ENCODE measurements at places on chromosomes 13 and 19.
A peak's percentile ranks its signal among the peaks of the same experiment; 100 is the strongest.

- no peak for DNase-seq
Observed at GRCh38 chr13:41994696-41995095, 33.8 kb upstream of the VWA8 start.

- no peak for DNase-seq
Observed at GRCh38 chr13:87798536-87798935, 127.4 kb downstream of the SLITRK5 start.

GRCh38 chr13:19822673-19823072 lies 39.9 kb upstream of the PSPC1 start:
- no peak for DNase-seq

DNA sequence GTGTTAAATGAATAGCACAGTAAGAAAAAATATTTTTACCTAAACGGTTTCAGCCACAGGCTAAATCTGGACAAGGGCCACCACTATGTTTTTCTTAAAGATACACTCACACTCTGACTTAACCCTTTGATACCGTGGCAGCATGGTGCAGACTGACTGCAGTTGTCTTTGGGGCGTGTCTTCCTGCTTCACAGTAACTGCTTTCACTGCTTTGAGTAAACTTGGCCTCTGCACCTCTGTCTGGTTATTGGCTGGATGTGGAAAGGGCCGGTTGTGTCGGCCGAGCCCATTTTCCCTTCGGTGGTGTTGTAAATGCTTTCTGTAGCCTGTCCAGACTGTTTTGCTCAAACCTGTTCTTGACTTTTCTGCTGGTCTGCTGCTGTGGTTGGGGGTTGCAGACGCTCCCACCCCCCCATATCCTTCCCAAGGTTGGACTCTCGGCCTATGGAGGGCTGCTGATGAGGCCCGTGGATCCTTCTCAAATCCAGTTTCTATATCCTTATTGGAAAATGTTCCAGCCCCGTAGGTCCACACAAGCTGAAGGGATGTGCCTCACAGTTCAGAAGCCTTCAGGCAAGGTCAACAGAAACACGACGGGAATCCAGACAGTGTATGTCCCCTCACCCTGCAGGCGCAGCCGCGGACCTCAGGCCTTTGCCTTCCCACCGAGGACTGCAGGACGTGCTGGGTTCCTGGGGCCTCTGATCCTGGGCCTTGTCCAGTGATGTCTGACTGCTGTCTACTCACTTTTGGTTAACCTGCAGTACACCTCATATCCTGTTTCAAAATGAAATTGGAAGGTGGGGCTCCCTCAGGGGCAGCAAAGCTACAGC lies 90.2 kb upstream of the RNF113B start:
- no peak for DNase-seq

- no peak for DNase-seq
Observed at GRCh38 chr13:73703606-73704005, 430.6 kb downstream of the KLF12 start.

GRCh38 chr13:32254416-32254815 lies 60.7 kb downstream of the ZAR1L start:
- DNase-seq: no peak

DNA sequence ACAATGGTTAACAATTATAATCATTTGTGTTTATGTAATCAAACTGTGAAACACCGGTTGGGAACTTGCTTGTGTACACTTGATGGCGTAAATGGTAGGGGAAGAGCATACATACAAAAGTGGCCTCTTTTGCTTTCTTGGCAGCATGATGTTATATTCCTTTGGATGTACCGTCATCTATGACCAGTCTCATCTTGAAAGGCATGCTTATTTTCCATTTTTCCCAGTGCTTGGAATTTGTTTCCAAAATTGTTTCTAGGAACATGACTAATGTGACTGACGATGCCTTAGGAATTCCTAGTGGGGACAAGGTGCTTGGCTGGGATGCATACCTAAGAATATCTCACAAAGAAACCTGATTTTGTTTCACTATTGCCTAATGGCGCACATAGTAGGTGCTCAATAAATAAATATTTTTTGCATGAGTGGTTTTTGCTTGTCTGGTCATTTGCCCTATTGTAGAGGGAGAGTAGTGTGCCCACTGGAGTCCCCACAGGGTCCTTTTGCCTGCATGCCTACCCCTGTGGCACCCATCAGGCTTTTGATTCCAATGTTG lies 45.5 kb downstream of the SAE1 start:
- DNase-seq: no peak

DNA sequence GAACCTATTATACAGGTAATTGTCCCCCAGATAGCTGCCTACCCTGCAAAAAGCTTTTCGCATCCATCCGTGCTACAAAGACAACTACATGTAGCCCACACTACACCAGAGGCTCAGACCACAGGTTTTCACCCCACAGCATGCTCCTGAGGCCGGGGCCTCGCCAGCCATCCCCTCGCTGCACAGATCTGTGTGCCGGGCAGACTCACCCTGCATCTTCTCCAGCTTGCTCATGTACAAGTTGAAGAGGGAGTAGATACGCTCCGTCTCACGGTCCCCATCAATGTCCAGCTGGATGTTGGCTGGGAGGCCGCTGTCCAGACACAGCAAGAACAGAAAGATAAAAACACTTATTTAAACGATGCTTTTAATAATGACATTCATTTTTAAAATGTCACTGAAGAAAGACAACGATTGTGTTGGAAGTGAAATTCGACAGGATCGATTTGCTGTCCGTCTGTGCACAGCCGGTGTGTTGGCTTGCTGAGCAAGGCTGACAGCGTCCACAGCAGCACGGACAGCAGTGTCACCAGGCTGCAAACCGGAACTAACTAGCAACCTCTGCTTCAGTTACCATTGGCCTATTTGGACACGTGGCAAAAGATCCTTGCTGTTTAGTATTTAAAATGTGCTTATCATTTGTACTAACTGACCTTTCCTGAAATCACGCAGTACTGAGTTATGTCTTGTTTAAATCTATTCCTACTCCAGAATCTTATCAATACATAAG lies 18.6 kb upstream of the C13orf46 start:
- no peak for DNase-seq

DNA sequence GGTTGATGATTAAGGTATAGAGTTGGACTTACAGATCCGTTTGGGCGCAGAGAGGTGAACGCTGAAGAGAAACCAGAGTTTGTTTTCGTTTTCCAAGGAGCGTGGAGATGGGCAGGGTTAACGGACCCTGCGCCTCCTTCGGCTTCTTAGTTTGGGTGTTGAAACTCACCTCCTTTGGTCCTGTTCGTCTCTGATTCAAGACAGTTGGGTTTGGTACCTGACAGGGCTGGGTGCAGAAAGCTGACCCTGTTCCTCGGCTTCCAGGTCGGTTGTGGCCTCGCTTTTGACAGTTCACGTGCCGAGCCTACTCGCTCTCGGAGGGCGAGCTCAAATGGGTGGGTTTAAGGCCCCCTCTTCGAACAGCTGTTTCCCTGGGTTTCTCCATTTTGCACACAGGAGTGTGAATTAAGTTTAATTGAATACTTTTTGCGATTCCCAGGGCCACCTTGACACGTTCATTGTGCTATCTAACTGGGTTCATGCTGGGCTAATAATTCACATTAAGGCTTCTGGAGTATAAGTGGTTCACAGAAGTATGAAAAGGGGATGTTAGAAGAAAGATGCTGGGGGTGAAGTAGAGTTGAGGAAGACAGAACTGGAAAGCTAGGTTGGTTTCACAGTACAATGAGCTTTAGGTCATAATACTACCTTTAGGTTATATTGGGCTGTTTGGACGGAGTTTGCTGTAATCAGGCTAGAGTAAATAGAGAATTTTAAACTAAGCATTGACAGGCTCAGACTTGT lies 638 bp downstream of the USPL1 start:
- no peak for DNase-seq

DNA sequence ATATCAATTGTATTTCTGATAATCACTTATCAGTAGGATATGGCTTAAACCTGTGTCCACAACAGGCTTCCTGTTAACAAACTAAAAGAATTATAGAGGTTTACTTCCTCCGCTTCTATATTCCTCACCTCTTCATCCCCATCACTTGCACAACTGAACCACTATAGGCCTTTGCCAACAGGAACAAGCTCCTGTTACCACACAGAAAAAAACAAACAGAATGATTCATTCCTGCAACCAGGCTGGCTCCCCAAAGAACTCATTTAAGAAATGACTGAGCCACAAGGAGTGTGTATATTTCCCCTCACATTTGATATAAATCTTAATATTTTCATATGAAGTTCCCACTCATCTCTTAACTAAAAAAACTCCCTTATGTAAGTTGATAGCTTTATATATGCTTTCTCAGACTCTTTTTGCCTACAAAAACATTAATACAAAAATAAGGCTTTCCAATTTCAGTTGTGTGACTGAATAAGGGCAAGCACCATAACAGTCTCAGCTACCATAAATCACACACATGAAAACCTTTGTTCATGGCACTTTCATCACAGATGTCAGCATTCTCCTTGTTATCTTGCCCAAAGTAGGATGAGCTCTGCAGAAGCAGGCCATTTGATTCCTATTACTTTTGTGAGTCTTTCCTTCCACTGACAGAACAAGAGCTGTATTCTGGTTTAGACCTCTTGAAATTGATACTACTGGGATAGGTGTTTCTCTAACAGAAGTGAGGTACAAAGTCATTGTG lies 366.8 kb downstream of the SLITRK1 start:
- no peak for DNase-seq

- no peak for DNase-seq
Observed at GRCh38 chr13:64723724-64724123, 2506.4 kb downstream of the PCDH9 start.

DNA sequence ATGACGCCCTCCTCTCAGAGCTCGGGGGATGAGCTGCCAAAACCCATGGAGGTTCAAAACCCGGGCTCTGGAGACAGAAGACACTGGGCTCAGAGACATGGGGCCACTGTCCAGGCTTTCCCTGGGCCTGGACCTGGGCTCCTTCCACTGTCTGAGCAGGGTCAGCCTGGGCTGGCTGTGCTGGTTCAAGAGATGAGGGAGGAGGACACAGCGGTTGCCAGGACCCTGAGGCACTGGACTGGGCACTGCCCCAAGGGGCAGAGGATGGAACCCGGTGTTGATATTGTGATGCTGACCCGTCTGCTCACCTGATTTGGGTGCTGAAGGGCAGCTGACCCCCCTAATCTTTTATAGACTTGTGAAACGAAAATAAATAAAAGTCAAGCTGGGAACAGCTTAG lies 14.1 kb upstream of the SIGLEC11 start:
- no peak for DNase-seq

DNA sequence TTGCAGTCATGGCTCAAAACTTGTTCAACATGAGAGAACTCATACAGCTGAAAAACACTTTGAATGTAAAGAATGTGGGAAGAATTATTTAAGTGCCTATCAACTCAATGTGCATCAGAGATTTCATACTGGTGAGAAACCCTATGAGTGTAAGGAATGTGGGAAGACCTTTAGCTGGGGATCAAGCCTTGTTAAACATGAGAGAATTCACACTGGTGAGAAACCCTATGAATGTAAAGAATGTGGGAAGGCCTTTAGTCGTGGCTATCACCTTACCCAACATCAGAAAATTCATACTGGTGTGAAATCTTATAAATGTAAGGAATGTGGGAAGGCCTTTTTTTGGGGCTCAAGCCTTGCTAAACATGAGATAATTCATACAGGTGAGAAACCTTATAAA lies 20.1 kb downstream of the ZNF283 start:
- DNase-seq: no peak

- no peak for DNase-seq
Observed at GRCh38 chr13:39263033-39263432, 224.8 kb downstream of the NHLRC3 start.

DNA sequence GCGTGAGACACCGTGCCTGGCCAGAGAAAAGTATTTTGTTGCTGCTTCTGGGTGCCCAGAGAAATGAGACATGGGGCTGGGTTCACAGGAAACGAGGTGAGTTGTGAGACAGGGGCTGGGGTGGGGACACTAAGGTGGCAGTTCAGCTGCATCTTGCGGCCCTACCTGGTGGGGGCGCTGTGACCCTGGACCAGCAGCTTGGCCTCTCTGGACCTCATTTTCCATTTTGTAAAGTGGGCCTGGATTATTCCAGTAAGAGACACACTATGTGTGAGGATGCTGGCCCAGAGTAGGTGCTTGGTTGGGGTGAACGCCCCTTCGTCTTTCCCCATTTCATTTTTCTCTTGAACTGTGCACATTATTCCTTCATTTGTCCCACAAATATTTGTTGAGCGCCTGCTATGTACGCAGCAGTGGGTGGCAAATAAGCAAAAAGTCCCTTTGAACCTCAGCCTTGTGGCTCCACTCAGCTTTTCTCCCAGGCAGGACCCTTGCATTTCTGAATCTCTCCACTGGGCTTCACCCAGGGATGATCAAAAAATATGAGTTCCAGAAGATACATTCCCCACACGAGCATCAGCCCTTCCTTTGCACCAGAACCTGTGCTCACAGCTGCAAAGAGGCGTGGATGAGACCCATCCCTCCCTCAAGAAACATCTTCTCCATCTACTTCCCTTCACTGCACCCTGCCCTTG lies 26.6 kb upstream of the OR10H1 start:
- DNase-seq: no peak

GRCh38 chr13:43664700-43665191 lies 122.0 kb downstream of the ENOX1 start:
- no peak for DNase-seq

DNA sequence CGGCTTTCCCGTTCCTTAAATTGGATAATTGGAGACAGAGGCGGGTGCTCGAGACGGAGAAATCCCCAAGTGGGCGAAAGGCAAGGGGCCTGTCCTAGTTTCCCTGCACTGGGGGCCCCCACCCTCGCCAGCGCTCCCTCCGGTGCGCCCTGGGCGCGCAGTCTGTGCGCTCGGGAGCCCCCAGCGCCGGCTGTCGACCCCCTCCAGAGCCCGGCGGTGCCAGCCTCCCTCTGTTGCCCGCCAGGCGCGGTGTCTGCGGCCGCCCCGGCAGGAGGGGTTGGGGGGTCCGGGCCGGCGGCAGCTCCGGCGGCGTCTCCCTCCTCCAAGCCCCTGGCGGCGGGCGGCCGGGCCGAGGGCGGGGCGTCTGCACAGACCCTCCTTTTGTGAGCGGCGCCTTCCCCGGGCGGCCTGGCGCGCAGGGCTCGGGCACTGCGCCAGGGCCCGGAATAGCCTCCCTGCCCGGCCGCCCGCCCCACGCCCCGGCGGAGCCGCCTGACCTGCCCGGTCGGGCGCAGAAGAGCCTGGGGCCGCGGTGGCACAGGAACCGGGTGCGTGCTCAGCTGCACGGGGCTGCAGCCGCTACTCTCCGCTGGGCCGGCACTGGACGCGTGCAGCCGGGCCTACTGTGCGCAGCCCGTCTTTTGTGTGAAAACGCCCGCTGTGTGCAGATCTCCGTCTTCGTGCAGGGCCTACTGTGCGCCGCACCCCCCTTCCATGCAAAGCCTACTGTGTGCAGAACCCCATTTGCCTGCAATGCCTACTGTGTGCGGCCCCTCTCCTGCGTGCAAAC lies 13.2 kb downstream of the GADD45B start:
- DNase-seq: no peak

- DNase-seq: no peak
Observed at GRCh38 chr13:51539887-51540286, 44.4 kb upstream of the WDFY2 start.

DNA sequence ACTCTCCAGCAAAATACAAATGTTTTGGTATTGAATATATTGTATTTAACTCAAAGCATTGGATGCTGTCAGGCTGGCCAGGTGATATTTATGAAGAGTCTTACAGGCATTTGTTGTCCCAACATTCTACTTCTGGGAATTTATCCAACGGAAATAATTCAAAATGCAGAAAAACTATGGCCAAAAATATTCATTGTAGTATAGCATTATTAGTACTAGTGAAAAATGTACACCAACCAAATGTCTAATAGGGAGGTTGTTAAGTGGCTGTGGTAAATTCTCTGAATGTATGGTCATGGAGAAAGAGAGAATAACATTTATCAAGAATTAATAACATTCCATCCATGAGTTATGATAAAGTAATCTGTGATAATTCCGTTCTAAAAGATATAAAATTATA lies 38.6 kb upstream of the GAS6 start:
- no peak for DNase-seq

GRCh38 chr19:17079710-17080439 lies 4.3 kb downstream of the MYO9B start:
- DNase-seq: peak; percentile 44
